Right lung (tissue), 10 donors: ENCODE measurements at places on chromosomes 6 and 20.

- DNase-seq, result no peak
These were observed 366.8 kb upstream of the KHDRBS2 start for GRCh38 chr6:62652692-62653328.

DNA sequence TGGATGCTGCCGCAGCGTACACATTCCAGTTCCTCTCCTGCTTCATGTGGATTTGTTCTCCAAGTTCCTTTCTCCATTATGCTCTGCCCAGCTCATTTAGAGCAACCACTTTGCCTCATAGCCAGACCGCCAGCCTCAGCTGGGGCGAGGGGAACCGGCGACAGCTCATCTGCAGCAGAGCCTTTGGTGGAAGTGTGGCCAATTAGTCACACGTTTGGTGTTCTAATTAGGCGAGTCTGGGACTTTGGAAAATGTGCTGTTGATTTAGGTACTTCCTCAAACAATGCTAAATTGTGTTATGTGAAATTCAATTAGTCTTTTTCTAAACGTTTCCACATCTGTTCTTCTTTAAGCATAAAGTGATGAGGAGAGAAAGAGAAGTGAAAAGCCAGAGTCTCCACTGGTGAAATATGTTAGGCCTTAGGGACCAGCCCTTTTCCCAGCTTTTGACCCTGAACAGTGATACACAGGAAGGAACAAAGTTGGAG is 217.9 kb downstream of the TBX18 start:
- DNase-seq, result no peak

DNA sequence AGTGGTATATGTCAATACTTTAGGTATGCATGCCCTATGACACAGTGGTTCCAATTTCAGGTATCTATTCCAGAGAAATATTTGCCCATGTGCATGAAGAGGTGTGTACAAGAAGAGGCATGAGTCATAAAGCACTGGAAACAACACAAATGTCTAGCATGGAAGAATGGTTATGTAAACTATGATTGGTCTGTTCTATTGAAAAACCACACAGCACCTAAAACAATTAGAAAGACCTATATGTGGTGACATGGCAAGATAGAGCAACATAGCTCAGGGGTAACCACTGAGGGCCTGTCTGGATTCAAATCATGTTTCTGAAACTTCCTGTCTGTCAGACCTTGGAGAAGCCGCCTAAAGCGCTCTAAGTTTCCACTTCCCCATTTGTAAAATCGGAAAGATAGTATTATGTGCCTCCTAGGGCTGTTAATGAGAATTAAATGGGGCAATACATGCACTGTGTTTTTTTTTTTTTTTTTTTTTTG is 76.0 kb upstream of the SHLD1 start:
- no peak for DNase-seq

GRCh38 chr20:34473262-34473883 is 42.8 kb upstream of the DYNLRB1 start:
- DNase-seq, result no peak

- DNase-seq, result no peak
These were observed 7.2 kb downstream of the FAM120B start for GRCh38 chr6:170313716-170314295.

DNA sequence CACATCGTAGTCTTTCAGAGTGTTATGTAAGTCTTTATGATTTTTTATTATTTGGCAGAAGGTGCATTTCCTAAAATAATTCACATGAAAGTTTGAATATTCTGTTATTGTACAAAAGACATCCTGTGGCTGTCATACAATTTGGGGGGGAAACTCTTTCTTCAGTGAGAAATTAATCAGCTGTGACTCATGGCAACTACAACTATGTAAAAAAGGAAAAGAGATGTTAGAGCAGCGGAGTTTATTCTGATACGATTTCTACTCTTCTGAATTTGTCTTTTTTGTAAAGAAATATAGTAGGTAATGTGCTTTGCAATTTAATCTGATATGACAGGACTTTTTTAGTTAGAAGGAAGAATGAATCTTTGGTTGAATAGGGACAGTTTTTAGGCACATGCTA is 14.2 kb downstream of the COL19A1 start:
- DNase-seq, result no peak

GRCh38 chr6:44044154-44044539 is 83.1 kb downstream of the MRPL14 start:
- DNase-seq, result no peak

GRCh38 chr6:155142168-155143028 is 121.4 kb upstream of the CLDN20 start:
- no peak for DNase-seq

DNA sequence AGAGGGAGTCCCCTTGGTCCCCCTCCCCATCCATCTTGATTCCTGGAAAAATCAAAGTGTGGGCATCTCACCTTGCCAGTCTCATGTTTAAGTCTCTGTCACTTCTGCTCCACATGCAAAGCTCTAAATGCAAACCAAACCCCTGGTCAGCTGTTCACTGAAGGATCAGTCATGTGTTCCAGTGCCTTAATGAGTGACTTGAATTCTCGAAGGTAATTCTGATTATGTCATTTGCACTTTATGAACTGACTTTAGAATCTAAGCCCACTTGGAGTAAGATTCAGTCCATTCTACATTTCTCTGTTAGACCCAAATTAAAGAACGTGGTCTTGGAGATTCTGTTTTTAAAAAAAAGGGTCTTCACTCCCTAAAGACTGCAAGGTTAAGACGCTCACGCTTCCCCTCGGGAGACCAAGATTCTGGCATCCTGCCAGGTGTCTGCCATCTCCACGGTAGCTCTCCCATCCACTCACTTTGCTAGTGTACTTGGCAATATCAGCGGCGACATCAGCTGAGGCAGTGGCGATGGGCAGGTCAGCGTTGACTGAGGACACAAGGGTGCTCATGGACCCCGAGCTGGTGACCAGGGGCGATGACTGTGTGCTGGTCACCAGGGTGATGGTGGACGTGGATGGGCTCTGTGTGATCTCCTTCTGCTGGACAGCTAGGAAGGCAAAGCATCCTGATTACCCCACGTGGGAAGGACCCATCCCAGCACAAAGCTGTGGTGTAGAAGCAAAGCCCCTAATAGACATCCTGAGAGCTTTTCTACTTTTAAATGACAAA is 120.5 kb downstream of the ZMYND8 start:
- no peak for DNase-seq

GRCh38 chr6:25042036-25042521 is 106.3 kb upstream of the RIPOR2 start:
- no peak for DNase-seq

DNA sequence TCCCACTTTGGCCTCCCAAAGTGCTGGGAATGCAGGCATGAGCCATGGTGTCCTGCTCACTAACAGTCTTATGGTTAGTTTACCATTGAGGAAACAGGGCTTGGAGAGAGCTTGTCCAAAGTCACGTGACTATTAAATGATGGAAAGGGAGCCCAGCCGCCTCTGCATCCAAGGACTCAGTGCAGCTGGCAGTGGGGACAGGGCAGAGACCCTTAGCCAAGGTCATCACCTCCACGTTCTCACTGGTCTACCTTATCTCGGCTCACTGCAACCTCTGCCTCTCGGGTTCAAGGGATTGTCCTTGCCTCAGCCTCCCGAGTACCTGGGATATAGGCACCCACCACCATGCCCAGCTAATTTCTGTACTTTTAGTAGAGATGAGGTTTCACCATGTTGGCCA is 109.3 kb downstream of the SLC23A2 start:
- no peak for DNase-seq

- peak; percentile 49 for DNase-seq
These were observed 609.5 kb upstream of the ARID1B start for GRCh38 chr6:156167625-156168071.

GRCh38 chr20:55094353-55094861 is 619.0 kb downstream of the DOK5 start:
- DNase-seq, result no peak

GRCh38 chr6:328136-328670 is 35.9 kb downstream of the DUSP22 start:
- no peak for DNase-seq

DNA sequence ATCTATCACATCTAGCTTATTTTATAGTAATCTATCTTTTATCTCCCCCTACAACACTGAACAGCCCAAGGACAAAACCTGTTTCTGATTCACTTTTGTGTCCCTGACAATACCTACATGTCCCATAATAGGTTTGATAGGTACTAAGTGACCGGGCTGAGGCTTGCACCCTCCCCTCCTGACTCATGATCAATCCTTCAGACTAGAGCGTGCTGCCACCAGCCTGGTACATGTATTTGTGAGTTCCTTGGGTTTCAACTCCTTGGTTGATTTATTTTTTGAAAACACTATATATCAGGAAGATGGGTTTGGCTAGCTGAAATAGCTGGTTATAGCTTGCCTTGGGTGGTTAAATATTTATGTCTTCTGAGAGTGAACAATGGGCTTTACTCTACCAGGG is 41.6 kb upstream of the RAB23 start:
- DNase-seq, result no peak

GRCh38 chr20:22475662-22476061 is 108.7 kb downstream of the FOXA2 start:
- no peak for DNase-seq

GRCh38 chr6:49888742-49889431 is 22.6 kb upstream of the CRISP1 start:
- DNase-seq, result no peak

DNA sequence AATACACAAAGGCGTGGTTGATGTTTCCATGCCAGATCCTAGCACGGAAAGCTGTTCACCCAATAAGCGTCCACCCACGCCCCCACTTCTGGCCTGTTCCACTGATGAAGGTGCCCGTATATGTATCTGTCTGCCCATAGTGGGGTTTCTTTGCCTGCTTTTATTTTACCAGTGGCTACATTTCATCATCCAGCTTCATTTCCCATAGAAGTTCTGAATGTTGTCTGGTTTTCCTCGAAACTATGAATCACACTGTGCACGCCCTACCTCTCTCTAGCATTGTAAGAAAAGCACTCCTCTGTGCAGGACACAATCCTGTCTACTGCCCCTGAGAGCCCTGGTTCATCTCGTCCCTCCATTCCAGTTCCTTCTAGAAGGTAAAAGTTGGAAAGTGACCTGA is 8.8 kb upstream of the CD93 start:
- no peak for DNase-seq

GRCh38 chr20:35092524-35093266 is at the start of gene TRPC4AP:
TRPC4AP (minus strand) TSS chr20:35092807; CDS start chr20:35092781, 26 bp downstream.
- DNase-seq, result peak; percentile 92

GRCh38 chr6:15336900-15337560 is 91.2 kb downstream of the JARID2 start:
- no peak for DNase-seq

DNA sequence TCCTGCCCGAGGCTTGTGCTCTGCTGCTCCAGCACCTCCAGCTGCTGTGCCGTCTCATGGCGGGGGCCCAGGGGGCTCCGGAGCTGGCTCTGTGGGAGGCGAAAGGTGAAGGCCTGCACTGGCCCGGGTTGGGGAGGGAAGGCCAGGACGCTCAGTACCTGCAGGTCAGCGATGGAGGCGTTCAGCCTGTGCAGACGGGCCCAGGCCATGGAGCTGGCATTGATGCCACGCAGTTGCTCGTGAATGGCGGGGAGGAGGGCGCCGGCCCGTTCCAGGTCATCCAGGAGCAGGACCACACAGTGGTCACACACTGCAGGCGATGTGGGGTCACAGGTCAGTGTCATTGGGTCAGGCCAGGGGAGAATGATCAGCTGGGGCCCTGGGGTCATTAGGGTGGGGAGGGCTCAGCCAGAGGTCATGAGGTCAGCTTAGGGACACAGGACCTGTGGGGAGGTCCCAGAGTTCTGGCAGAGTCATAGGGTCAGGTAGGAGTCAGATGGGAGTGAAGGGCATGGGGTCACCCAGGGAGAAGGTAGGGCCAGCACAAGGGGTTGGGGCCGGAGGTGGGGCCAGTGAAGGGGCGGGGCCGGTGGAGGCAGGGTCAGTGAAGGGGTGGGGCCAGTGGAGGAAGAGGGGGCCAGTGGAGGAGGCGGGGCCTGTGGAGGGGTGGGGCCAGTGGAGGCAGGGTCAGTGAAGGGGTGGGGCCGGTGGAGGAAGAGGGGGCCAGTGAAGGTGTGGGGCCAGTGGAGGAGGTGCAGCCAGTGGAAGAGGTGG is 18.0 kb downstream of the ADRM1 start:
- no peak for DNase-seq

- DNase-seq, result no peak
These were observed 3.5 kb downstream of the AKIRIN2 start for GRCh38 chr6:87698547-87699006.

- no peak for DNase-seq
These were observed 86.5 kb downstream of the TMEM200A start for GRCh38 chr6:130452336-130452735.

GRCh38 chr6:33373960-33374910 is 17.4 kb upstream of the KIFC1 start:
- no peak for DNase-seq

- no peak for DNase-seq
These were observed 111.4 kb downstream of the FYN start for GRCh38 chr6:111761783-111762312.

DNA sequence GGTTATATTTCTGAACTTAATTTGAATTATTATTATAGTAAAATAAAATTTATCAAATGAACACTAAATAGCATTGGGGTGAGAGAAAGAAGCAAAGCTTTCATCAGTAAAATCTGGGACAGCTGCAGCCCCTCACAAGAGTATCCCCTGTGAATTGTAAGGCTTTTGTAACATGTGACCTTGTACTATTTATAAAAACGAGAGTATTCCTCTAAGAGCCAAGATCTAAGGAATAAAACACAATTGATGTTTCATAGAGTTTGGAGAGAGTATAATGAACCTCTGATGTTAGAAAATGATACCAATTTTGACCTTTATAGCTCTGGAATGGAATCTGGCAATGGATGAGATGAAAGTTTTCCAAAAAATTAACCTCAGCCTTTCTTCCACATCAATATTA is 617.2 kb upstream of the ID4 start:
- no peak for DNase-seq

GRCh38 chr6:100228437-100228833 is 234.4 kb upstream of the MCHR2 start:
- no peak for DNase-seq

DNA sequence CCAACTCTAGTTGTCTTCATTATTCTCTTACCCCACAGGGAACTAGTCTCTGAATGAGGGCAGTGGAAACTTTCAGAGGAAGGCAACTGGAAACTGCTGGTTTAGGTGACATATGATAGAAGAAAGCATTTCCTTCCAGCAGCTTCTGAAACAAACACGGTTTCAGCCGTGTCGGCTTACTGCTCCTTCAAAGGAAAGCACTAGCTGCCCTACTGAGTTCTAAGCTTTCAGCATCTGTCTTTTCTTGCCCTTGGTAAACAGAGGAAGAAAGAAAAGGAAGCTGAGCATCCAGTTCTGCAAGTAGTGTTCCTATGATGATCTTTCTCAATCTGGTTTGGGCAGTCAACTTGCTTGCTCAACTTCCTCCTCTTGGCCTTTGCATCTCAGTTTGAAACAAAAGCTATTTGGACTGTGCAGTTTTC is 117.5 kb upstream of the CEP85L start:
- no peak for DNase-seq

DNA sequence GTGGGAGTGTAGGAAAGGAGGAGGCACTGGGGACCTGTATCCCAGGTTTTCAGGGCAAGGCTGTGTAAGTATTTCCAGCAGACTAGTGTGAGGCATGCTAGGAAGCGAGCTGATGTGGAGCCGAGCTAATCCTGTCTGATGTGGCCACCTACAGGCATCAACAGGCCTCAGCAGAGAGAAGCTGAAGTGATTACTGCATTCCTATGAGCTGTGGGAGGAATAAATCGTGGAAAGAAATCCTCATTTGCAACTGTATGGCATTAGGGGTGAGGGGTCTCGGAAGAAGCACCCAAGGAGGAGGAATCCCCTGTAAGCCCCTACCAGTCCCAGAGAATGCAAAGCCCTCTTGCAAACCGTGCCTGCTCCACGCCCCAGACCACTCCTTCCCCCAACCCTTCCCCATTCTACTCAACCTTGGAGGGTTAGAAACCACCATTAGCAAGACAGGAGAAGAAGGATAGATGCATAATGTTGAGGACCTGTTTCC is 41.6 kb downstream of the C6orf15 start:
- peak; percentile 54 for DNase-seq

GRCh38 chr20:31663838-31664695 is 26.4 kb downstream of the COX4I2 start:
- no peak for DNase-seq
